ENCODE measurements at places on chromosomes 4 and X.

- no peak for DNase-seq
Observed at GRCh38 chr4:23741681-23742191, 148.1 kb downstream of the PPARGC1A start.

DNA sequence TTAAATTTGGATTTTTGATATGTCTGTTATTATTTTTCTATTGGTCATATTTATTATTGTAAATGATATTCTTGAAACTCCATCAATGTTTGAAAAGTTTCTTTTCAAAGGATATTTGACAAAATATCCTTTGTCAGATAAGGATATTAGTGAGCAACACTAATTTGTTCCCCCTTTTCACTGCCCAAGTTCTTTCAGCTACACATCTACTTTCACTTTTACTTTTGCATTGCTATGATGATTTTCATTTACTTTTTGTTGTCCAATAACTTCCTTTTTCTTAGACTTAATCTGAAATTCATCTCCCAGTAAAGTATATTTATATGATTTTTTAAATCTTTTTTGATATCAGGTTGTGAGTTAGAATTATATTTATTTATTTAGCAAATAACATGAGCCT, 542.3 kb upstream of the ADGRL3 start:
- no peak for DNase-seq

DNA sequence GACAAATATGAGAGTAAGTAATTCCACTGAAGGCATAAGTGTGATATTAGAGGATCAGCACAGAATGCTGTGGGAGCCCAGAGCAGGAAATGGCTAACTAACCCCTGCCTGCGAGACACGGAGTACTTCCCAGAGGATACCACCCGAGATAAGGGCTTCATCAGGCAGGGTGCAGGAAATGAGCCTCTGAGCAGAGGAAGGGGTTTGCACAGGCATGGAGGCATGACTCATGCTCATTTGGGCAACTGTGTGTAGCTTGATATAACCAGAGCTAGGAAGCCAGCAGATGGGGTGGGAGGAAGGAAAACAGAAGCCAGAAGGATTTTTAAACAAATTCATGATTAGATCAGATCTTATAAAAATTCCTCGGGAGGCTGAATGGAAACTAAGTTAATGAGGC, 70.0 kb upstream of the TSPAN5 start:
- peak; percentile 37 for DNase-seq

DNA sequence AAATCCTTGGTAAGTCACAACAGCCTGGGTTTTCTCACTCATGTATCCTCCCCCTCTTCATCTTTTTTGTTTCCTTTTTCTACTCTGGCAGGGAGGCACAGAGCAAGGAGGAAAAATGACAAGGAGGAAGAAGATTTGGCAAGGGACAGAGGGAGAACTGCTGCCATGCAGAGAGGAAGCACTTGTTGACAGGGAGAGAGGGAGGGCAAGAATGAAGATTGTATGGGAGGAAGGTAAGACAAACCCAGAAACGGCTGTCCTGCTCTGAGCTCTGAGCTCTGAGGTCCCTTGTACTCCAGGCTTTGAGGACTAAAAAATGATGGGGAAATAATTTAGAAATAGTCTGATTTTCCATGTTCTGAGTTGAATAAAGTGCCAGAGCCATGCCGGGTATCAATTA, 123.9 kb downstream of the DCHS2 start:
- no peak for DNase-seq

GRCh38 chrX:134868771-134869495, 121.9 kb upstream of the SMIM10 start:
- DNase-seq: no peak

- DNase-seq: no peak
Observed at GRCh38 chr4:111066001-111066400, 443.1 kb upstream of the PITX2 start.

GRCh38 chr4:173703021-173703420, 173.0 kb upstream of the HAND2 start:
- no peak for DNase-seq

- DNase-seq: no peak
Observed at GRCh38 chr4:45302828-45303227, 576.5 kb upstream of the GNPDA2 start.

GRCh38 chrX:155235891-155236290, 19.6 kb downstream of the VBP1 start:
- DNase-seq: no peak

DNA sequence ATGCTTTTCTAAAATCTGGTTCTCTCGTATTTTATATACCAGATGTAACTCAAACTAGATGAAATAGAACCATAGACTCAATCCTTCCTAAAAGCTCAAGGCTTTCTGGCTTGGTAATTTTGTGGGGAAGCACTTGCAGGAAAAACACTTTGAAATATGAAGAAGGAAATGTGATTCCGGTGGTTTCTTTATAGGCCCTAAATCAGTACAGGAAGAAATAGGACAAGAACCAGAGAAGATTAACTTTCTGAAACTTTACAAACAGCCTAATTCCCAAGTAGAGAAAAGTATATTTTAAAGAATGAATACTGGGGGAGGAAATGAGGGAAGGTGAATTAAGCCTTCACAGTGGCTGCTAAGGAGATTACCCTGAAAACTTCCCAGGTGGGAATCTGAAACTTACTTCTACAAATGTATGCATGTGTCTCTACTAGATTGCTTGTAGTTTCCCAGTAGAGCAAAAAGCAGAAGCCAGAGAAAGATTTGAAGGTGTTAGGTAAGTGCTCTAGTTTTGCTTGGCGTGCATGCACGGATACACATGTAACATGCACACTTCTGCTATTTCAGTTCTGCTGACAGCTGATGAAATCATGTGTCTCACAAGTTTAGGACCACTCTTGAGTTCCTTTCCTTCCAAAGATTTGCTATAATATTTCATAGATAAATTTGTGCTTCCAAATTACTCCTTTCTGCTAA, 92.1 kb downstream of the AFF1 start:
- no peak for DNase-seq

DNA sequence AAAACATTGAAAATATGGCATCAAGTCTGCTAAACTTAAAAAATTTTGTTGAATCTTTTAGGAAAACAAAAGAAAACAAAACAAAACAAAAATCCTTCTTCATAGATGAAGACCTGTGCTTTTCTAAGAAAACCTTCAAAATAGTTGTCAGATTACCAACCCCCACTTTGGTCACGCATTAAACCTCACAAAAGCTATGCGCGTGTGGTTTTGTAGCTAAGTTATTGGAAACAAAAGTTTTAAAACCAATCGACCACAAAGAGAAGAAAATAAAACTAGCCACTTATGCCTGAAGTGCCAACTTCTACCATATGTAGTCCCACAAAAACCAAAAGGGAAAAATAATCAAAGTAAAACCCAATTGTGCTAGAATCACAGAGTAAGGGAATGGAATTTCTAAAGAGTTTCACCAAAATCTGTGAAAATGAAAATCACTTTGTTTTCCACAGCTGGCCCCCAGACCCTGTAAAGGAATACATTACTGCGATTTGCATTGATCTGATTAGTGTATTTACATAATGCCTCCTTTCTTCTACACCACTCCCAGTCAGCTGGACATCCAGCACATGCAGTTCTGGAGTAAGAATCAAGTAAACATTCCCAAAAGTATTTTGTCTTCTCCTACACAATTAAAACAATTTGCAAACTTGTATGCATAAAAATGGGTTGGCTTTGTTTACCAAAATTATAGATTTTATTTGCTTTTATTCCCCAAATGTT, 330.1 kb upstream of the DKK2 start:
- no peak for DNase-seq

DNA sequence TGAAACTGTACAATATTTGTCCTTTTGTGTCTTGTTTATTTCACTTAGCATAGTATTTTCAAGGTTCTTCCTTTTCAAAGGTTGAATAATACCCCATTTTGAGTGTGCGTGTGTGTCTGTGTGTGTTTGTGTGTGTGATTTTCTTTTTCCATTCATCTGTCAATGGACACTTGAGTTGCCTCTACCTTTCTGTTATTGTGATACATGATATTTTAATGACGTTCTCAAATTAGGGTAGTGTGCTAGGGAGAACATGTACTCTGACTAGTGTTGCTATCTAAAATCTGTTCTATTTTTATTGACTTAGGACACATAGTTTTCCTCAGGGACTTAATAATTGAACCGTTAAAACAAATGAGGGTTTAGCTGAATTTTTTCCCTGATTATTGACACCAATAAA, 9.9 kb downstream of the MMRN1 start:
- no peak for DNase-seq

- no peak for DNase-seq
Observed at GRCh38 chr4:174616661-174617060, 94.4 kb upstream of the HPGD start.

- DNase-seq: peak; percentile 55
Observed at GRCh38 chr4:102169345-102169744, 175.9 kb downstream of the SLC39A8 start.

DNA sequence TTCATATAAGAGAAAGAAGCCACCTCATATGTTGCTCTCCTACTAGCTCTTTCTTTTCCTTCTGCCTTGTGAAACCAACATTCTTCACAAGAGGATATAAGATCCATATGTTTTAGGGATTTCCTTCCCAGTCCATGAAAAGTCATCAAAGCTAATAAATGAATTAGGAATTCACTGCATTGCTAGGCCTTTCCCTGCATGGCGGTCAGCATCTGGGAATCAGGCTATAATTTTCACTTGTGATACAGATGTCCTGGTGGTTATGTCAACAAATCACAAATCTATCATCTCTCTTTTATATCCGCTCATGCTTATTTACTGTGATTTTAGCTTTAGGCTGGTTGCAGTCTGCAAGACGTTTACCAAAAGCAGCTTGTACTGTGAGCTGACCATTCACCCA, 510.0 kb downstream of the NLGN4X start:
- no peak for DNase-seq

DNA sequence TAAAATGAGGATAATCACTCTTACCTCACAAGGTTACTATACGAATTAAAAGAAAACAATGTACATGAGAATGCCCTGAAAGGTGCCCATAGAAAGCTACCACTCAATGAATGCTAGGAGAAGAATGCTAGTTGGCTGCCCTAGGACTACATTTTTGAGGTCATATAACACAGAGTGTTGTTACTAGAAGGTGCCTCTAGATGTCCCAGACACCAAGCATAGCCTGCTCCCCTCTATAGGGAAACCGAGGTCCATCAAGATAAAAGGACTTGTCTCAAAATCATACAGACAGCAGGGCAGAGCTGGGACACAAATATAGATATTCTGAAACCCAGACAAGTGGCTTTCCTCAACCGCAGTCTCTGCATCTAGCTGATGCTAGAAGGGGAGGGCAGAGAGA, 147.0 kb upstream of the ARHGEF9 start:
- no peak for DNase-seq

DNA sequence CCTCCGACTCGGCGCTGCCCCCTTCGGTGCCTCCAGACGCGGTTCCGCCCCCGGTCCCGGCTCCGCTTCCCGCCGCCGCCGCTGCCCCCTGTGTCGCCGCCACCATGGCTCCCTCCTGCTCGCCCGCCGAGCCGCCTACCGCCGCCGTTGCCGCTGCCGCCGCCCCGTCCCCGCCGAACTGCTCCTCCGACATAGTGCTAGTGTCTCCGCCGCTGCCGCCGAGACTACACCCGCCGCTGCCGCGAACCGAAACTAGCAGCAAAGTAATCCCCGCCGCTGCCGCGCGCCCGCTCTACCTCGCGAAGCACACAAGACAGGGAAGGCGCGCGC, 340 bp downstream of the HNRNPD start:
- DNase-seq: peak; percentile 43

GRCh38 chrX:23644744-23645143, 22.5 kb upstream of the PRDX4 start:
- no peak for DNase-seq

DNA sequence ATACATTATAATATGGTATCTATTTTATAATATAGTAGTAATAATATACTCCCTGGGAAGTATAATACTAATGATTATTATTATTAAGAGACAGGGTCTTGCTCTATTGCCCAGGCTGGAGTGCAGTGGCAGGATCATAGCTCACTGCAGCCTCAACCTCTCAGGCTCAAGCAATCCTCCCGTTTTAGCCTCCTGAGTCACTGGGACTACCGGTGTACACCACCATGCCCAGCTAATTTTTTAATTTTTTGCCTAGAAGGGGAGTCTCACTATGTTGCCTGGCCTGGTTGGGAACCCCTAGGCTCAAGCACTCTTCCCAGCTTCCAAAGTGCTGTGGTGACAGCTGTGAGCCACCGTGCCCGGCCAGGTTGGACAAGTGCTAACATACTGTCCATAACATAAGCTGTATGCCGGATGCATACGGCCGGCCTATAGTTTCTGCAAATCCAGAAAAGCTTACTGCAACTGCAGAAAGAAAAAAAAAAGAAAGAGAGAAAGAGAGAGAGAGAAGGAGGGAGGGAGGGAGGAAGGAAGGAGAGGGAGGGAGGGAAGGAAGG, 94.2 kb upstream of the PPP2R3B start:
- no peak for DNase-seq

GRCh38 chrX:24506082-24506481, 41.0 kb downstream of the PDK3 start:
- DNase-seq: no peak

DNA sequence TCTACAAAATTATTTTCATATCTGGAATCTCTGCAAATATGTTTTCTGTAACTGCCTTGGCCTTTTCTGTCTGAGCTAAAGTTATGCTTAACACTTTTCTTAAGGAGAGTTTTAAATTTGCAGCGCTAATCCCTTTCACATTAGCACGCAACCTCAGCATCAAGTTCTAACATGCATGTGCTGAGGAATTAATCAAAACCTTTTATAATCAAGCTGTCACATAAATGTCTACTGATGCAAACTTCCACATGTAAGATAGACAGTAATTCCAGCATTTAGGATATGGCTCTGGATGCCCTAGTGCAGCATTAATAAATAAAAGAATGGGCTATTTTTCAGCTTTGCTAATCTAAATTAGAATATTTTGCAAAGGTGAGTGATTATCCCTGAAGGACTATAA, 17.5 kb upstream of the NEIL3 start:
- DNase-seq: no peak

- no peak for DNase-seq
Observed at GRCh38 chrX:41043674-41044345, 41.4 kb upstream of the USP9X start.
